ENCODE measurements at places on chromosomes 3 and 15.

DNA sequence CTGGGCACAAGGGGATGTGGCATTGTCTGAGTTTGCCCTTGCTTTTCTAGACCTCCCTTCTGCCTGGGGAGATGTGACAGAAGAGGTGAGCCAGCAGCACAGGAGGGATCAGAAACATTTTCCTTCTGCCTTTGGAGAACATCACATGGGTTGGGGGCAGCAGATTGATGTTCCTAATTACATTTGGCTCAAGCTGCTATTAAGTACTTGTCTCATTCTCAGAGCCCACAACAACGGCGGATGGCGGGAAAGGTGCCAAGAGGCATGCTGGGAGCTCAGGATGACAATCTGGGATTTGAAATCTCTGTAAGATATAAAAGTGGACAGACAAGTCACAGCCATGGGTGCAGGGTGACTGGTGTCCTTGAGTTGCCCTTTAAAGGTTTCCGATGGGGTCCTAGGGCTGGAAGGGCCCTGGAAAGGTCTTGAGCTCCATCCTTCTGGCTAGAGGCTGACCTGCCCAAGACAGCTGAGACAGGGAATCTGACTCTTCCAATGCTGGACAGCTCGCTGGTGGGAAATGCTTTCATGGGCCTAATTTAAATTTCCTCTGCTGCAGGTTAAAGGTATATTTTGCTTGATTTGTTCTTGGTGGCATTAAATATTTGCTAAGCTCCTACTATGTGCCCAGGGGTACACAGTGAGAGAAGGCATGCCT lies 2.4 kb upstream of the CORO2B start:
- no peak for DNase-seq

DNA sequence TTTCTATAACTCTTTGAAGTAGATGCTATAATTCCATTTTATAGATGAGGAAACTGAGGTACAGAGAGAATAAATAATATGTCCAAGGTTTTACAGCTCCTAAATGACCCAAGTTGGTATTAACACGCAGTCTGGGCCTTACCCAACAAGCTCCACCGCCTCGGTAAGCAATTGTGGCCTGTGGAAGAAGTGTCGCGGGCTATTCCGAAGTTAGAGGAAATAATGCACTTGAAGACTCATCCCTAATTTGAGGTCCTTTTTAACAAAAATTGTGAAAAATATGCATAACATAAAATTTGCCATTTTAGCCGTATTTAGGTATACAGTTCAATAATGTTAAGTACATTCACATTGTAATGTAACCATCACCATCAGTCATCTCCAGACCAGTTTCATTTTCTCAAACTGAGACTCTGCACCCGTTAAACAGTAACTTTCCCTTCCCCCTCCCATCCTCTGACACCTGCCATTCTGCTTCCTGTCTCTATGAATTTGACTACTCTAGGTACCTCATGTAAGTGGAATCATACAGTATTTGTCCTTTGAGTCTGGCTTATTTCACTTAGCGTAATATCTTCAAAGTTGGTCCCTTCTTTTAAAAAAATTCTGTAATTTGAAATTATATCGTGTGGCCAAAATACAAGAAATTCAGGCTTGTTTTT lies 18.2 kb downstream of the IDH3A start:
- DNase-seq, result no peak

- no peak for DNase-seq
Observed at GRCh38 chr15:95615436-95615835, 715.1 kb upstream of the NR2F2 start.

GRCh38 chr3:190371152-190371551 lies 16.8 kb upstream of the CLDN16 start:
- DNase-seq, result no peak

GRCh38 chr3:79032686-79033318 lies 735.0 kb downstream of the ROBO1 start:
- peak; percentile 22 for DNase-seq

- DNase-seq, result peak; percentile 58
Observed at GRCh38 chr3:43996379-43997301, 245.0 kb upstream of the TOPAZ1 start.

- no peak for DNase-seq
Observed at GRCh38 chr3:8204853-8205650, 296.6 kb upstream of the LMCD1 start.

DNA sequence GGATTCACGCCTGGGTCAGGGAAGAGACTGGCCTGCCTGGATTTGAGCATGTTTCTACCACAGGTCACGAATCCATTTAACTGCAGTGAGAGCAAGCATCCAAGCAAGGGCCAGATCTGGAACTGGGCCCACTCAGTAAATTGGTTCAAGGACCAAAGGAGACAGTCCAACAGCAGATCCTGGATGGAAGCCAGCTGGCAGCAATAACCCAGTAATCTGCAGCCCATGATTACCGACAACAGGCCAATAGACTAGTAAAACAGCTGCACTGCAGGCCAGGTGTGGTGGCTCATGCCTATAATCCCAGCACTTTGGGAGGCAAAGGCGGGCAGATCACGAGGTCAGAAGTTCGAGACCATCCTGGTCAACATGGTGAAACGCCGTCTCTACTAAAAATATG lies 11.8 kb downstream of the SAMD7 start:
- no peak for DNase-seq

DNA sequence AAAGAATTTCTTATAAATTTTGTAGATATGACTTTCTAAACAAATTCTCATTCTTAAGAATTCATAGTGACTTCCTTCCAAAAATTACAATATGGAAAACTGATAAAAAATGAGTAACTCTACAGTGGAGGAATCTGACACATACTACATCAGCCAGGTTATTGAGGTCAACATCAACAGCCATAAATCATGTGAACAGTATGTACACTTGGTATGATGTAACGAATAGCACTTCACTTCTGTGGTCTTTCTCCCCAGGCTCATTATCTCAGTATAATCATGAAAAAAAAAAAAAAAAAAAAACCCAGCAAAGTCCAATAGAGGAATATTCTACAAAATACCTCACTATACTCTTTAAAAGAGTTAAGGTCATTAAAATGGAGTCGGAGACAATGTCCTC lies 111.2 kb upstream of the SUCLG2 start:
- DNase-seq, result no peak

GRCh38 chr3:107981471-107982111 lies 109.2 kb downstream of the CD47 start:
- DNase-seq, result peak; percentile 8

DNA sequence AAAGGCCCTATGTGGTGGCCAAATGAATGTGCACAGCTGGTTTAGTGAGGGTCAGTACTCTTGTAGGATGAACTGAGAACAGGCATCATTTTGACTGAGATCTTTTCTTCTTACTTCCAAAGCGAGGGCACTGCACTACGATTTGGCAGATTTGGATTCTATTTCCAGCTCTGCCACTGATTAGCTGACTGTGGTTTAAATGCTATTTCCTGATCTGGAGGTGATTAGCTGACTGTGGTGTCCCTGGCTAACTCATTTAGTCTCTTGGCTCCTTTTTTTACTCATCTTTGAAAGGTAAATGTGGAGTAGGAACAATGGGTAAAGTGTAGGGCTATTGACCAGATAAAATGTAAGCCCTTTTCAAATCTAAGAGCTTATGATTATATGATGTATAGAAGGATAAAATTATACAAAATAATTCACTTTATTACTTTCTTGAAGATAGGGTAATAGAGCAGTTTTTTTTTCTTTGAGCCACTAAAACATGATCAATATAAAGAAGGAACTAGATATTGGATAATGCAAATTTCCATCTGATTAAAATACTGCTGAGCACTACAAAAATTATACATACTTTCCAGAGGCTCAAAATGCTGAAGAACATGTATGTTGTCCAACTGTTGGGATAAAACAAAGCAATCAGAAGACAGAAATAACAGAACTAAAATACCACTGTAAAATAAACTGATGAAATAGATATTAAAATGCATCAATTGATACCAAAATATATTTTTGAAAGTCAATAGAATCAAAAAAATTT lies 39.7 kb upstream of the PLOD2 start:
- DNase-seq, result no peak

DNA sequence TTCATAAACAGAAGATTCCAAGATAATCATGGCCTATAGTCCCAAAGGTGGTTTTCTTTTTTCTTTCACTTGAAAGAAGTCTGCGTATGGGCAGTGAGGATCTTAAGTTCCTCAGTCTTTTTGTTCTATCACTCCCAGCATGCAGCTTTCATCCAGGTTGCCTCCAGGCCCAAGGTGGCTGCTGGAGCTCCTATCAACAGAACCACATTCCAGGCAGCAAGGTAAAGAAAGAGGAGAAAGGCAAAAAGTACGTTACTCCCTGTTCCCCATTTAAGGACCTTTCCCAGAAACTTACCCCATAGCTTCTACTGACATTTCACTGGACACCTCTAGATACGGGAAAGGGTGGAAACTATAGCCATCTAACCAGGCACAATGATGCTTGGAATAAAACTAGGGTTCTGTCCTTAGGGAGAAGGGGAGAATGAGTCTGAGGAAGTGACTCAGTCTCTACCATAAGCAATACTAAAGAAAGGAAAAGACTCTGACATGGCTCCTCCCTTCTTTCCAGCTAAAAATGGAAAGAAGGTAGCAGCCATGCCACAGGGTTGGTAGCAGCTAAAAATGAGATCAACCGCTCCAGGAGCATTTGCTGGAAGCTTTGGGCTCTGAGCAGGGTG lies 313.9 kb upstream of the NR2E3 start:
- DNase-seq, result no peak

- DNase-seq, result no peak
Observed at GRCh38 chr15:92914103-92914499, 14.0 kb downstream of the CHD2 start.

- no peak for DNase-seq
Observed at GRCh38 chr3:129605203-129605921, 1.1 kb downstream of the PLXND1 start.

DNA sequence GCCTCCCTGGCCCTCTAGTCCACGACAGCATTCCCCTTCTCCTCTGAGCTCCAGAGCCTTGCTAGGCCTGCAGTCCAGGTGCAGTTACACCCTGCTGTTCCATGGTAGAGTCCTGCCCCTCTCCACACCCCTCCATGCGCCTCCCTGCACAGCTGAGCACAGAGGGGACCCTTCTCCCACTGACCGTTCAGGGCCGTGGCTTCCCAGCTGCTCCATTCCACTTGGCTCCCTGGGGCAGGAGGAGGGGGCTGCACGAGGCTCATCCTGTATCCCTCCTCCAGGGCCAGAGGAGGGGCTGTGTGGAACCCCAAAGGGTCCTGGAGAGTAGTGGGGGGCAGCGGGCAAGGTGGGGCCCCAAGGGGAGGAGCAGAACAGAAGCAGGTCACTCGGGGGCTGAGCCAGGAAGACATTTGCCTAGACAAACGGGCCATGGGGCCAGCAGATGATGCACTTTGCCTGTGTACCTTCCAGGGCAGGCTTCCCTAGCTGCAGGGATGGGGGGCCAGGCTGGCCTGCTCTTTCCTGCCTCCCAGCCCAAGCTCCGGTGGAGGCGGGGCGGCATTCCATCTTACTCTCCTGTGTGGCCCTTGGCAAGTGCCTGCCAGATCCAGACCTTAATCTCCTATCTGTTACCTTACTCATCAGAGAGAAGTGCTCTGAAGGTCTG lies 20.7 kb upstream of the GOLGA6C start:
- no peak for DNase-seq

All from endothelial cell (in vitro differentiated cells).